ENCODE measurements at places on chromosomes 2 and 18. TPM values are rescaled to one million over a fixed set of nuclear protein-coding genes. Genes with fewer than 3 reads are reported as not detected.

DNA sequence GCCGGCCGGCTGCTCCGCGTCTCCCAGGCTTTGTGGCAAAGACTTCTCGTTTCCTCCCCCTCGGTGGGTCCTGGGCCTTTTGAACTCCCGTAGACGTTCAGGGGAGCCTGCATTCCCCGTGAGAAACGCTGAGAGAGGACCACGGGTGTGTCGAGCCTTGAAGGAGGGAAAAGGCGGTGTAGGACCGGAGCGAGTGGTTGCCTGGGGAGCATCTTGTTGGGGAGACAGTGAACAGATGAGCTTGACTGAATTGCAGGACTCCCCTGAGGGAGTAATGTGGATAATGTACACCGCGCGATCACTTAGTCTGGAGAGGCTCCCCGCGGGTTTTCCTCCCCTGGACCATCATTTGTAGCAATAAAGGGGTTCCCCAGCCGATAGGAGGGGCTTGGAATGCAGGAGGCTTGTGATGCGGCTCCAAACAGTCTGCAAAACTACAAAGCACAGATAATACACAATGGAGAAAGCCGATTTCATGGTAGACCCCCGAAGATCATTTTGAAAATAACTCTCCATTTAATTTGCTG lies 769 bp downstream of the ALMS1 start:
- no peak for DNase-seq

SULT1C2 gene
- 43.6 TPM for polyA plus RNA-seq

DNA sequence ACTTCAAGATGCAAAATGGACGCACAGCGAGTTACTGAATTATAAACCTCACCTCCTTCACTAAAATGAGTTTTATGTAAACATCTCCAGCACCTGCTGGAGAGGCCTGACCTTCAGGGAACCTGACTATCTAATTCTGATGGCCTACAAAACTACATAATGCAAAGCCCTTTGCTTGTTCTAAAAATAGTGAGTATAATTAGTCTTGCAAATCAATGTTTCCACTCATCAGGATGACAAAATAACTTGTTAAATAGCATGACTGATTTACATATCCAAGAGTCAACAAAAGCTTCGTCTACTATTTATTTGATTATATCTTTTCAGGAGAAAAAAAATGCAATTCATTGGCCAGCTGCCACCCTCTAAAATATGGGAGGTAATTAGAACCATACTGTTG lies 326.3 kb upstream of the MC4R start:
- DNase-seq, result no peak

CDH19 gene
- polyA plus RNA-seq, result 0.26 TPM

DNA sequence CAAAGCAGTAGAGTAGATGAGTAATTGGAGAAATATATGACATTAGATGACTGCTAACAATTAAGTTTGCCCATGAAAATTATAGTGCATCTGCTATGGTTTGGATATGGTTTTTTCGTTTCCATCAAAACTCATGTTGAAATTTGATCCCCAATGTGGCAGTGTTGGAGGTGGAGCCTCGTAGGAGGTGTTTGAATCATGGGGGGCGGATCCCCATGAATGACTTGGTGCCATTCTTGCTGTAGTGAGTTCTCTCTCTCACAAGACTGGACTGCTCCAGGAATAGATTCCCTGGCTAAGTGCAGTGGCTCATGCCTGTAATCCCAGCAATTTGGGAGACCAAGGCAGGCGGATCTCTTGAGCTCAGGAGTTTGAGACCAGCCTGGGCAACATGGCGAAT lies 9.7 kb upstream of the CUL3 start:
- no peak for DNase-seq

CENPA gene
- polyA plus RNA-seq, result 12.1 TPM

DNA sequence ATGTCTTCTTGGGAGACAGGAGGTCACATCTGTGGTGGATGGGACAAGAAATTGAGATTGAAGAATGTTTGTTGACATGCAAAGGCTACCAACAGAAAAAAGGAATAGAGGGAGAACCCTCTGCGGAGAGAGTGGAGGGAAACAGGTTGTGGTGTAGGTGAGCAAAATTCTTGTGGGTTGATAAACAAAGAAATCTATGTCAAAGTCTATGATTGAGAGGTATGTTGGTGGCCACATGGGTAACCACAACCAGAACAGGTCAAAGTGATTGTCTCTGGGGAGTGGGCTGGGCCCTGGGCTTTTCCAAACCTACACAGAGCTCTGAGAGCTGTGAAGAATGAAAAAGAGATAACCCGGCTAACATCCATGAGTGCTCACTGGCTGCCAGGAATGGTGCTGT lies 62.8 kb upstream of the NCK2 start:
- no peak for DNase-seq

PDE1A gene
- 18.5 TPM for polyA plus RNA-seq

- no peak for DNase-seq
These were observed 61.1 kb downstream of the EIF5B start for GRCh38 chr2:99398303-99398702.

- DNase-seq, result no peak
These were observed 33.6 kb downstream of the PLEKHA3 start for GRCh38 chr2:178513876-178514275.

SIX2 gene
- 28.7 TPM for polyA plus RNA-seq

DNA sequence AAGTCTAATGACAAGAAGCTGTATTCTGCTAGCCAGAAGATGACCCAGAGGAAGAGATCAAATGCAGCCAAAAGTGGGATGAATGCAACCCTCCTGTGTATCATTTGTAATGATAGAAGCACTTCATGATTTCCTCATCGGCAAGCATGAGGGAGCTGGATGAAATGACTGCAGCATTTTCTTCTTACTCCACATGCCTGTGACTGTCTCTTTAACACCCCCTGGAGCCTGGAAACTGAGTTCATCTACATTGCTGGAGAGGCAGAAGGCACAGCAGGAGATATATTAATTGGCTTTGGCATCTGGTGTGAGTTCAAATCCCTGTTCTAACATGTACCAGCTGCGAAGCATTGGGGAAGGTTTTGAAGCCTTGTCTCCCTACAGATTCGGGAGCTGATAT lies 37.7 kb downstream of the ID2 start:
- no peak for DNase-seq

Measured in renal cortex interstitium (tissue), 15 donors.